ENCODE measurements at places on chromosomes 4 and X. TPM values are rescaled to one million over a fixed set of nuclear protein-coding genes. Genes with fewer than 3 reads are reported as not detected.

Gene DAPP1
- total RNA-seq, result 15.9 TPM

Gene USO1
- 23.7 TPM for total RNA-seq

Gene AASDH
- 9.2 TPM for total RNA-seq

Gene TREX2
- 4.3 TPM for total RNA-seq

Gene TCP11X2
- not detected for total RNA-seq

DNA sequence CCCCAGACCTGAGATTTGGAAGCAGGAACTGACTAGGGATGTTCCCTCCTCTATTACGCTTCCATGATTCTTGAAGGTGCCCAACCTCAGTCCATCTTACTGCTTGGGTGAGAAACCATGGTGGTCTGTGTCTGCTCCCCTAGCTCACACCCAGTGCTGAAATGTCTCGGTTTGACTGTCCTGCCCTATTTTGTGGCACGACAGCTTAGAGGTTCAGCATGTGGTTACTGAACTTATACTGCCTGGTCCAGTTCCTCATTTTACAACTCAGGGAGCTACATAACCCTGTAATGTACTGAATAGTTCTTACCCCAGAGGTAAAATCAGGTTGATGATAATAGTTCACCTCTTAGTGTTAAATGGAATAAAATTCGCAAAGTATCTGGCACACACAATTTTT lies 203.1 kb downstream of the RBM46 start:
- DNase-seq, result no peak

- no peak for DNase-seq
Observed at GRCh38 chr4:77758804-77759203, 60.4 kb downstream of the CNOT6L start.

DNA sequence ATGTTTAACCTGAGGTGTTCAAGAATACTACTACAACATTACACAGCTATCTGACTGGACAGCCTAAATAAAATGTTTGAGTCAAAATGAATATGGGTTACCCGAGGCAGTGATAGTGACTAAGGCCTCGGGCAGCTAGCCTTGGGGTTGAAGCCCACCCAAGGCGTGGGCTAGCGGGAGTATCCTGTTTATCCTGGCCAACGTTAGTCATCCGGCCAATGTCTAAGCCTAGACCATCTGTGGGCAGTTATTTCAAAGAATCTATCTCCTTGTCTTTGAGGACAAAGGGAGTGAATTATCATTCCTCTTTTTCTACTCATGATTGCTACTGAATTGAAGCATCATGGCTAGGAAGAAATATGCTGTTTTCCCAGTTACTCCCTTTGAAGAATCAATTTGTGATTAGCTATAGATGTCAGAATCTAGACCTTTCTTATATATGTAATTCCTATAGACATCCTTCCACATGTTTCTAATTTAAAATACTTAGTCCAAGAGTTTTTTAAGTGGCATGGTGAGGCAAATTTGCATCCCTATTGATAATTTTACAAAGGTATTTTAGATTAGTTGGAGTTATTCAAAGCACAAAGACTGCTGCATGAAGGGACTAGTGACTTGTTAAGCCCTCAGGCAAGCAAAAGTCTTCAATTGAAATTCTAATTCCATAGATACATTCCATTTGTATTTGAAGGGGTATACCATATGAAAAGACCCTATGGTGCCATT lies 6.0 kb upstream of the PDGFC start:
- no peak for DNase-seq

- DNase-seq, result no peak
Observed at GRCh38 chrX:47633689-47634590, 4.2 kb upstream of the CFP start.

GRCh38 chrX:40721489-40722106 lies 13.7 kb downstream of the MED14 start:
- DNase-seq, result no peak

DNA sequence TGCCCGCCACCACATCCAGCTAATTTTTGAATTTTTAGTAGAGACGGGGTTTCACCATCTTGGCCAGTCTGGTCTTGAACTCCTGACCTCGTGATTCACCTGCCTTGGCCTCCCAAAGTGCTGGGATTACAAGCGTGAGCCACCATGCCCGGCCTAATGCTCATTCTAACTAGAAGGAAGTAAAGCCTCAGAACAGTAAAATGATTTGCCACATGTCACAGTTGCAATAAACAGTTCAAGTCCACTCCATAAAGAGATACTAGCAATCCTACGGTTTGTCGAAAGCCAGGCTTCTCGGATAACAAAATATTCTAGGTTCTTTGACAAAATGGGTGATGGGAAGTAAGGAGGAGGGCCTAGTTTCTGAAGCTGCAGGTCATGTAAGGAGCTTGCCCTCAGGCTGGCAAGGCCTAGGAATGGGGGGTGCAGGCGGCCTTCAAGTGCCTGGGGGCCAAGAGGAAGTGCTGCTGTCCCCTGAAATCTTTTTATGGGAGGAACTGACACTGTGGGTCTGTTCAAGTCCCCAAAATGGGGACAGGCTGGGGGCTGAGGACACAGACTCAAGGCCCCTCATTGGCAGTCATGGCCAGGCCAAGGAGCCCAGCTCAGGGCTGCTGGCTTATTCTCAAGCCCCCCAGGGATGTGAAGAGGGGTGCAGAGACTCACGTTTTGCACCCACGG lies 31.8 kb upstream of the ACSL1 start:
- DNase-seq, result no peak

- DNase-seq, result no peak
Observed at GRCh38 chr4:1293531-1293941, 3.8 kb downstream of the MAEA start.

DNA sequence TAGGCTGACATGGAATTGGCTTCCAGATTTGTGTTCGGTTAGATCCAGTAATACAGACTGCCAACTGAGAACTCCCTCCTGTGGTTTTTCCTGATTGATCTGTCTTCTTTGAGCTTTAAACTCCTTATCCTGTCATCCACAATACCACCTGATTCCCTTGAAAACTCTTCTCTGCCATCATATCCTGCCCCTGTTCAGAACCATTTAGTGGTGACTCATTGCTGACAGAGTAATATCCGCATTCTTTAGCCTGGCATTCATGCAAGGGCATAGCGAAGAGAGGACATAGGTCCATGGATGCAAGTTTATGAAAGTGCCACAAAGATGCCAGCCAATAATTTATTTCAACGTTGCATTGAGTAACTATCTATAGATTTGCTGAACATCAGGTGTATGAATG lies 76.6 kb downstream of the ITIH6 start:
- no peak for DNase-seq

DNA sequence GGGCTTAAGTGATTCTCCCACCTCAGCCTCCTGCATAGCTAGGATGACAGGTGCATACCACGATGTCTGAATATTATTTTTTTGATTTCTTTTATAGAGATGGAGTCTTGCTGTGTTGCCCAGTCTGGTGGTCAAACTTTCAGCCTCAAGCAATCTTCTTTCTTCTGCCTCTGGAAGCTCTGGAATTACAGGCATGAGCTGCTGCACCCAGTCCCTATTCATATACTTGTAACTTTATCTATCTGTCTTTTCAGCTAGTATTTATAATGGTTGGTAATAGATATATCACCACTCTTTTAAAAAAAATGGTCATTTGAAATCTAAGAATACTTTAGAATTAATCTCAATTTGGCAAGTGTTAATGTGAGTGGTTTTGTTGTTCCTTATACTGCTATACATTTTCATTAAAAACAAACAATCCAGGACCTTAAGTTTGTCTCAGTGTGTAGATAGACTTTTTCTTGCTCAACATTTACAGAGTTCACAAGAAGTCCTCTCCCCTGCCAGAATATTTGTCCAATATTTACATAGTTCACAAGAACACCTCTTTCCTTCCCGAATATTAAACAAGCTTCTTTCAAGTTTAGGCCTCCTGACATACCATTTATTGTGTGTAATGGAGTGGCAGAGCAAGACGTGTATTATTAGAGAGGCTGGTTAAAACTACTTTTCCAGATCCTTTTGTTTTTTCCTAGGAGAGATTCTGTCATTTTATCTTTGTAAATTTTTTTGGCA lies 1197.4 kb upstream of the ADGRL3 start:
- DNase-seq, result no peak

DNA sequence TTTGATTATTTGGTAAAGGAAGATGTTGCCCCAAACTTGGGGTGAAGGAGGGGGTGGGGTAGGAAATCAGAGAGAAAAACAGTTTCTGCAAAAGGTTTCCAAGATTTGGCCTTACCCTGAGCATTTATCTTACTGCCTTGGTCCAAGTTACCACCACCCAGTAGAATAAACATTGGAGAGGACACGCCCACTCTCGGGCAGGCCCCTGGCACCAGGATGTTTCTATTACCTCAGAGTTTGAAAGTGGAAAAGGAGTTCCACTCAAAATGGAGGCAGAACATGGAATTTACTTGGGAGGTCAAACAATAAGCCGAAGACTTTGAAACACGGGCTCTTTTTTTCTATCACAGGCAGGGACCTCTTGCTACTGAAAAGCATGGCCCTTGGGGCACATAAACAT lies 113.7 kb downstream of the CHRNA9 start:
- no peak for DNase-seq

- DNase-seq, result peak; percentile 75
Observed at GRCh38 chrX:39850630-39851152, 247.1 kb downstream of the BCOR start.

DNA sequence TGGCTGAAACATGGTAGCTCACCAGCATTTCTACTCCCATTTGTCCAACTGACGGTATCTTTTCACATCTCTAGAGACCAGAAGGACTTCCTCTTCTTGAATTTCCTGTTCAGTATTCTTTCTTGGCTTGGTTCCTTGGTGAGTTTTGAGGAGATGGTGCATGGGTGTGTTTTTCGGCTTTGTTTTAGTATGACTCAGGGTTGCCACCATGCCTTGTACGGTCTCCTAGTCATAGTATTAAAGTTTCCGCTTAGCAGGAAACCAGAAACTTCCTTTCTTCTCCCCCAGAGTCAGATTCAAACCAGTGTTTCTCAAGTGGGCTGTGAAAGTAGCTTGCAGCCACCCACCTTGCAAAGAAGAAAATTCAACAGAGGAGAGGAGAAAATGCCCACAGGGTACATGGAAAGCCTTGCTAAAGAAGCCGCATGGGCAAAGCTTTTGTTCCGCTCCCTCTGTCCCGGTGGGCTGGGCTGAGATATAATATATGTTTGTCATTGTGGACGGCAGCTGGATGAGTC lies 5.7 kb downstream of the CD99 start:
- DNase-seq, result peak; percentile 99
